ENCODE measurements at places on chromosomes 7 and 10.

DNA sequence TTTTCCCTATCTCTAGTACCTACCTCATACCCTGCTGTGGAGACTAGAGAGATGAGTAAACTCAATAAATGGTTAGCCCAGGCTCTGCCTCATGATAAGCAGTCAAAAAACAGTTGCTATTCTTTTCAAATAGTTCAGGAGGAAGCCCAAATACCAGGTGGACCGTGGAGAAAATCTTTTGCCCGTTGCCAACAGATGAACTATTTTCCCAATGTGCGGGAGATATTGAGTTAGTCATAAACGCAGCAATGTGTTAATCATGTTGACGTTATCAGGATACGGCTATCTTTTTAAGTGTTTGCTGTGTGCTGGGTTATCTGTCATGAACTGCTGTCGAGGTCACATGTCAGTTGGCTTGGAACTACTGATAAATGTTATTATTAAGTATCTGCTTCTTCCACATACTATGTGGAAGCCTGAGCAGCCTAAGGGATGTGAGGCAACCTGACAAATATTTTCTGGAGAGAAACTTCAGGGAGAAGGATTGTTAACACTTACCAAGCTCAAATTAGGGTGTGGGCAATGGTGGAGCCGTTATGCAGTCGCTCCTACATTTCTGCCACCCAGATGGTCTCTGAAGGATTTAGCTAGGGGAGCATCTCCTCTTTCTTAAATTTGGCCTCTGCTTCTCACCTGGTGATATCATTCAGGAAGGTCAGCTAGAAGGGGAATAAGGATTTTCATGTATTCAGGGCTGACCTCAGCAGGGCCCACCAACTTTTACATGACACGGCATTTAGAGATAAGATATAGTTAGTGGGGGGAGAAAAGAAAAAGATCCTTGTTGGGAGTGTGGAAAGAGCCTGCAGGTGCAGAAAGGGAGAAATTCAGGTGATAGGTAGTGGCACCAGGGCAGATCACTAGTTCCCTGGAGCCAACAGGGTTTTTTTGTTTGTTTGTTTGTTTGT lies 33.5 kb upstream of the SLC26A3 start:
- no peak for DNase-seq

- DNase-seq, result no peak
Observed at GRCh38 chr7:26156451-26157420, 4.7 kb downstream of the NFE2L3 start.

GRCh38 chr10:8301831-8302230 lies 247.3 kb downstream of the GATA3 start:
- DNase-seq, result no peak

DNA sequence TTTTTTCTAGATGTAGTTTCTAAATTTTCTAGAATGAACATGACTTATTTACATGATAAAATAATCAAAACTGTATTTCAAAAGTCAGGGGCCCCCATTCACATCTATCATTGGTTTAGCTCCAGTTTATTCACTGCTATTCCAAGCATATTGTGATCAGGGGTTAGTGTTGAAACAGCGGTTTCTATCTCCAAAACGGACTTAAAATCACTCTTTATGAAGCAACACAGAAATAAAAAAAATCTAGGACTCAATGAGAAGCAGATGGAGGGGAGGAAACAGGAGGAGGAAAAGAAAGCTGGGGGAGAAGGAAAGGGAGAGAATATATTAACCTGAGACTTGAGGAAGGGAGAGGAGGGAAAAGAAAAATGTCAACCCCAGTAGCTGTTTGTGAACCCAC lies 14.8 kb upstream of the CH25H start:
- no peak for DNase-seq

- DNase-seq, result no peak
Observed at GRCh38 chr7:30914596-30914995, 2.9 kb downstream of the AQP1 start.

DNA sequence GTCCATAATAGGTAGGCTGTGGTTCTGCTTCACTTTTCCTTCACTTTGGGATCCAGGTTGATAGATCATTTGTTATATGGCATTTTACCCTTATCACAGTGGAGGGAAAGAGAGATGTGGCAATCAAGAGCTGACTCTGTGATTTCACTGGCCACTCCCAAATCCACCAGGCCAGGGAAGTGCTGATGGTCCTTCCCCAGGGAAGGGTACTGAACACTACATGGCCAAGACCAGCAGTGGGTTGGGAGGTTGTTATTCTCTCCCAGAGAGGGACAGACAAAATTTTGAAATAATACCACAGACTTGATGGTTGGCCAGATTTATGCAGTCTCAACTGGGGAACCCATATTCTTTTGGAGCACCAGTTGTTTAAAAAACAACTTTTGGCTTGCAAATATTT lies 102.5 kb downstream of the SND1 start:
- no peak for DNase-seq

DNA sequence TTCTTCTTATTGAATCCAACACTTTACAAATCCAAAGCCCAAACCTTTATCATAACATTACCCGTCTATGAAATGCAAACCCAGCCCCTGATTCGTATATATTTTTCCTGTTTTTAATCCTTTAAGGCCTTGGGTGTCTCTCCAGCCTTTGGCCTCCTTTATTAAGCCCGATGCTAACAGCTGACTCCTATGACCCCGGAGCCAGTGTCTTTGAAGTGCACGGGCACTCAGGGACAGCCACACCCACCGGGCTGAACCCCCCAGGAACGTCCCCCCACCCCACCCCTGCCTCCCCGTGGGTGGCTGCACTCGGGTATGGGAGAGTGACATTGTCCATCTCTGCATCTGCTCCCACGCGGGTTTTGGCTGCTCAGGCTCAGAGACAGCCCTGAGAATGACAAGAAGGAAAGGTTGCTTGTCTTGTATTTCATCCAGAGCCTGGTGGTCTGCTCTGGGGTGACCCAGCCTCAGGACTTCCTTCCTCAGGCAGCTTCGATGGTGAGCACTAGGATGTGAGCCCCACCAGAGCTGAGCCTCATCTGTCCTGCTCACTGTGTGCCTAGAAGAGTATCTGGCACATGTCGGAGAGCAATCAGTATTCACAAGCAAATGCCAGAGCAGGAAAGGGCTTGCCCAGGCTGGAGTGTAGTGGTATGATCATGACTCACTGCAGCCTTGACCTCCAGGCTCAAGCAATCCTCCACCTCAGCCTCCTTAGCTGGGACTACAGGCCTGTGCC lies 210.4 kb downstream of the SKIDA1 start:
- no peak for DNase-seq

- no peak for DNase-seq
Observed at GRCh38 chr7:620056-620455, 100.4 kb upstream of the PDGFA start.

GRCh38 chr7:121513105-121513504 lies 117.0 kb upstream of the FAM3C start:
- no peak for DNase-seq

- DNase-seq, result no peak
Observed at GRCh38 chr7:99923200-99923599, 3.9 kb upstream of the TRIM4 start.

DNA sequence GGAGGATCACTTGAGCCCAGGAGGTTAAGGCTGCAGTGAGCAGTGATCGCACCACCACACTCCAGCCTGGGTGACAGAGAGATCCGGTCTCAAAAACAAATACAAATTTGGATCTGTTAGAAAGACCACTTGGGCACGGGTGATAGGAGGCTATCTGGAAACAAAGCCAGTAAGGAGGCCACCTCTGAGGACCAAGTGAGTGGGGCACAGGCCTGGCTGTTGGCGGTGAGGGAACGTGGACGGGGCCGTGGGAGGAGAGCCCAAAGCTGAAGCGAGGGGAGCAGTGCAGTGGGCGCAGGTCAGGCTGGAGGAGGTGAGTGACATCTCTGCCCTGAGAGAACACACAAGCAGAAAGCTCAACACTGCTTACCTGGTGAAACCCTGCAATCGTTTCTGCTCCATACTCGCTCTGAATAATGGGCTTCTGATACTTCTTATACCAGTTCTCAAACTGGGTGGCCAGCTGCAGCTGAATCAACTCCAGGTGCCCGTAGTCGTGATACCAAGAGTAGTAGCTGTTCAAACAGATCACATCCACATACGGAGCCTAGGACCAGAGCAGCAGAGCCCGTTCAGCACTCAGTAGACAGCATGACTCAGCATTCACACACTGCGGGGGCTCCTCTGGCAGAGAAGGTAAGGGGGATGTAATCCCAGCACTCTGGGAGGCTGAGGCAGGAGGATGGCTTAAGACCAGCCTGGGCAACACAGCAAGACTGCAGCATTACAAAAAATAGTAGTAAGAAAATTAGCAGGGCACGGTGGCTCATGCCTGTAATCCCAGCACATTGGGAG lies 14.5 kb downstream of the GUSB start:
- DNase-seq, result no peak

GRCh38 chr7:2196381-2197378 lies 36.1 kb downstream of the MAD1L1 start:
- no peak for DNase-seq

Measured in stimulated activated CD8-positive, alpha-beta memory T cell treated with anti-CD3 and anti-CD28 coated beads, Interleukin-2, amount 100 ng/mL, for 1 hour (primary cell).